ENCODE measurements at places on chromosomes 2 and 18.

- DNase-seq, result no peak
Measured at GRCh38 chr18:79819064-79819967, 21.6 kb downstream of the KCNG2 start.

- DNase-seq, result no peak
Measured at GRCh38 chr2:144606466-144607095, 86.7 kb upstream of the ZEB2 start.

DNA sequence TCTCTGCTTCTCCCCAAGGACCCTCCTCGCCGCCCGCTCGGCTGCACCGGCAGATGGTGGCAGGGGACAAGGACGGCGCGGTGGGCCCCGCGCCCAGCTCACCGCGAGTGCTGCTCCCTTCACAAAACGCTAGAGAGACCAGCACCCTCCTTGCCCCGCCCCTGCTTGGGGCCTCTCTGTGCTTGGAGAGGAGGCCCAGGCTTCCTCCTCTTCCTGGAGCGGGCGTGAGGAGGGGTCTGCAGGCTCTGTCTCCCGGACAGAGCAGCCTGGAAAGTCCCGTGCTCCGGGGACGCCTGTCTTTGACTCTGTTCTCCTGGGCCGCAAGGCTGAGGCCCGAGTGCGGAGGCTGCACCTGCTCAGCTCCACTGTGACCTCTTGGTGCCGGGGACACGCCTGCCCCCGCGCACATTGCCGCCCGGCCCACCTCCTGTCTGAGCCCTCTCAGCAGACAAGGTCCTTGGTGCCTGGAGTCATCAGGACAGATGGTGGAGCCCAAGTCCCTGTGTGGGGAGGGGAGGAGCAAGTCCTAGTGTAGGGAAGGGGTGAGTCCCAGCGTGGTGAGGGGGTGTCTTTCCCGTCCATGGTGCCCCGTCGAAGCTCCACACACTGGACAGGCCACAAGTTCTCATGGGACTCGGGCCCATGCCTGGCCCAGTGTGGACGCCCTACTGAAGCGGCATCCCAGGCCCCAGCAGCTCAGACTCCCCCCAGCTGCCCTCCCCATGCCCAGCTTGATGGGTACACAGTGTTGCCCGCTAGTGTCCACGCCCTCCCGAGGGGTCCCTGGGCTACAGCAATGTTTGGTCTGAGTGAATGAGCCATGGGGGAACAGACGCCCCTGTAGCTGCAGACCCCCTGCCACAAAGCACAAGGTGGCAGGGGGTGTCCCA lies 33.8 kb downstream of the RTP5 start:
- no peak for DNase-seq

DNA sequence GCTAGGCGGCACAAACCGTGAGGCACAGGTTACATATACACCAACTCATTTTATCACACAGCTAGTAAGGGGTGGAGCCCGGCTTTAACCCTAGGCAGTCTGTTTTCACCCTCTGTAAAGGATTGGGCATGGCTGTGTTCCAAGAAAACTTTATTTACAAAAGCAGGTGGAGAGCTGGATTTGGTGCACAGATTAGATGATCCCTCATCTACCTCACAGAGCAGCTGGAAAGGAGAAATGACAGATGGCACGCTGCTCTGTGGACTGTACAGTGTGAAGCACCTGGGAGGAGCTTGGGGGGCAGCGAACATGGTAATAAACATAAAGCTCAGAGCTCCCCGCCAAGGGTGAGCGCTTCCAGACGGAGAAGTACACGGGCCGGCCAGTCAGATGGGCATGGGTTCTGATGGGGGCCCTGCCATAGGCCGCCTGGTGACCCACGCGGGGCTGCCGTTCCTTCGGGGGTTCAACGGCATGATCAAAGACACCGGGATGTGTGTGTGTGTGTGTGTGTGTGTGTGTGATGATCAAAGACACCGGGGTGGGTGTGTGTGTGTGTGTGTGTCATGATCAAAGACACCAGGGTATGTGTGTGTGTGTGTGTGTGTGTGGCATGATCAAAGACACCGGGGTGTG lies 862 bp upstream of the TMEM177 start:
- no peak for DNase-seq

GRCh38 chr2:213220967-213221603 lies 63.2 kb upstream of the SPAG16 start:
- no peak for DNase-seq

Data from cardiac fibroblast (primary cell).